ENCODE measurements at places on chromosomes 1 and 21.

DNA sequence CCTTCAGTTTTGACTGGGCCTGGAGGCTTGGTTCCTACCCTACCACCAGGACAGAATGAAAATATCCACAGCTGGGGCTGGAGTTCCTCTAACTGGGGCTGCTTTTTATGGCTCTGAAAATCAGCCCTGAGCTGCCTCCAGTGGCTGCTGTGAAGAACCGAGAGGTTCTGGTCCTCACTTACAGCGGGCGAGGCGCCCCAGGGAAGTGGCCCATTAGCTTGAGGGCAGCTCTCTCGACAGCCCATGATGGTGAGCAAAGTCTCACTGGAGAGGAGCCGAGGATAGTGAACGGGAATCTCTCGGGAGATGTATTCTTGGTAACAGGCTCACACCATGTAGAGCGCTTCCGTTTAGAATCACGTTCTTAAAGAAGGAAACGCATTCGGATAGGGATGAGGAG is 459.7 kb downstream of the KIF26B start:
- DNase-seq, result no peak

GRCh38 chr1:173015629-173016028 is 35.1 kb downstream of the TNFSF18 start:
- DNase-seq, result no peak

- no peak for DNase-seq
Measured at GRCh38 chr21:42463861-42464515, 32.0 kb downstream of the RSPH1 start.

GRCh38 chr21:21268061-21268471 is 269.9 kb downstream of the NCAM2 start:
- no peak for DNase-seq

GRCh38 chr1:204842892-204843291 is 27.8 kb upstream of the NFASC start:
- DNase-seq, result no peak

- no peak for DNase-seq
Measured at GRCh38 chr1:53512807-53513755, 53.9 kb downstream of the DMRTB1 start.

DNA sequence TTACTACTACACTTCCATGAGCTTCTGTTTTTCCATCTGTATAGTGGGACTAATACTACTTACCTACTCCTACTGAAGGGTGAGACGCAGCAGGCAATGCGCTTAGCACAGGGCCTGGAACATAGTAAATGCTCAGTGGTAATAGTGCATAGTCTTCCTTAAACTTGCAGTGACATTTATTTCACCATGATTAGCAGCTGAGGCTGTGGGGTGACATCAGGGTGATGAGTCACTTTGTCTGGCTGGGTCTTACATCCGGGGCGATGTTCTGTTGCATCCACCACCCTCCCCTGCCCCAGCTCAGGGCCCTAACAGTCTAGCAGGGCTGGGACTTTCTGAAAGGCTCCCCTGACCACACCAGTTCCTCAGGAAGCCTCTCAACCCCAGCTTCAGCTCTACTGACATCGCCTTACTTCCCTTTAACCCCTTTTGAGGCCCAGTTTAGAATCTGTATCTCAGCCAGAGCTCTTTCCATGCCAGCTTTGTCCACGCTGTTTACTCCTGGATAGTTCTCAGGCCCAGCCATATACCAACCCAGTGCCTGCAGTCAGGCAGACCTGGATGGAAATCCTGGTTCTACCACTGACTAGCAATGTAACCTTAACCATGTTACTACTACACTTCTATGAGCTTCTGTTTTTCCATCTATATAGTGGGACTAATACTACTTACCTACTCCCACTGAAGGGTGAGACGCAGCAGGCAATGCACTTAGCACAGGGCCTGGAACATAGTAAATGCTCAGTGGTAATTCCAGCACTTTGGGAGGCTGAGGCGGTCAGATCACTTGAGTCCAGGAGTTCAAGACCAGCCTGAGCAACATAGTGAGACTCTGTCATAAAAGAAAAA is 66.3 kb downstream of the CD58 start:
- DNase-seq, result no peak

DNA sequence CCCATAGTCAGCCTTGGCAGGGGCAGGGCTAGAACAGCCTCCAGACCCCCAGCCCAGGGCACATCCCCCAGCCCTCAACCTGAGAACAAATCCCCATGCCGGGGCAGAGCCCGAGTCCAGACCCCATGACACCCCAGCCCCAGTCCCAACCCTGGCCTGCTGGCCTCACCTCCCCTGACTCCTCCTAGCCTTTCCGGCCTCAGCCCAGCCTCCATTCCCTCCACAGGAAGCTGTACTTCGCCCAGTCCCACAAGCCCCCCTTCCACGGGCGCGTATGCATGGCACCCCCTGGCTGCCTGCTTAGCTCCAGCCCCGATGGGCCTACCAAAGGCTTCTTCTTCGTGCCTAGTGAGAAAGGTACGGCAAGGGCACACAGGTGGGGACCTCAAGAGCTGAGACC is 50.4 kb downstream of the DISP3 start:
- DNase-seq, result no peak

DNA sequence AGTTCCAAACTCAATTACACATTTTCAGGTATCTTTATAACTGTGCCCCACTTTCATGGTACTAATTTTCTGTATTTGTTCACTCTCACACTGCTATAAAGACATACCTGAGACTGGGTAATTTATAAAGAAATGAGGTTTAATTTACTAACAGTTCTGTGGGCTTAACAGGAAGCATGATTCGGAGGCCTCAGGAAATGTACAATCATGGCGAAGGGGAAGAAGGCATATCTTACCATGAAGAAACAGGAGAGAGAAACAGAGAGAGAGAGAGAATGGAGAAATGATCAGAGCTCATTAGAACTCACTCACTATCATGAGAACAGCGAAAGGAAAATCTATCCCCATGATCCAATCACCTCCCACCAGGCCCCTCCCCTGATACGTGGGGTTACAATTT is 874.1 kb upstream of the B3GALT2 start:
- no peak for DNase-seq

- DNase-seq, result no peak
Measured at GRCh38 chr1:82542766-82543165, 742.0 kb downstream of the ADGRL2 start.

DNA sequence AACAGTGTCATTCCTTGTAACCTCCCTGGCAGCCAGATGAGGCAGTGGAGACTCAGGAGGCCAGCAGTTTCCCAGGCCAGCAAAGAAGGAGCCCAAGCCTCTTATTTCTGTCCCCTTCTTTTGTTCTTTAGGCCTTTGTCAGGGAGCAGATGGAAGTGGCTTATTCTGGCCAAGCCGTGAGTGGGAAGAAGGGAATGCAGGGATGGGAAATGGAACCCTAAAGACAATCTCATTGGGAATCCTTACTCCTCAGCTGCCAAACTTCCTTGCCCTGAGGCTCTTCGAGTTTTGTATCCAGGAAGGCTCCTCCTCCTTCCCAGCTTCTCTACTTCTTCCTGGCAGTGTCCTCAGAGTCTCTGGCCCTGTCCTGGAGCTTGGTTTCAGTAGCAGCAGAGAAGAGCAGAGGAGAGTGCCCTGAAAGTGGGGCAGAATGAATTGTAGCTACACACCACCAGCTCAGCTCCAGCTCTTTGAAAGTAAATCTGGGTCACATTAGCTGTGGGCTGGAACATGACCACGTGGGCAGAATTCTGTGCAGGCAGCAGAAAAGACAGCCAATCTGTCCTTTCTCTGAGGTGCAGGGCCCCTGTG is 63.9 kb downstream of the NDUFS5 start:
- no peak for DNase-seq

- no peak for DNase-seq
Measured at GRCh38 chr1:94559921-94560320, 18.4 kb upstream of the F3 start.

DNA sequence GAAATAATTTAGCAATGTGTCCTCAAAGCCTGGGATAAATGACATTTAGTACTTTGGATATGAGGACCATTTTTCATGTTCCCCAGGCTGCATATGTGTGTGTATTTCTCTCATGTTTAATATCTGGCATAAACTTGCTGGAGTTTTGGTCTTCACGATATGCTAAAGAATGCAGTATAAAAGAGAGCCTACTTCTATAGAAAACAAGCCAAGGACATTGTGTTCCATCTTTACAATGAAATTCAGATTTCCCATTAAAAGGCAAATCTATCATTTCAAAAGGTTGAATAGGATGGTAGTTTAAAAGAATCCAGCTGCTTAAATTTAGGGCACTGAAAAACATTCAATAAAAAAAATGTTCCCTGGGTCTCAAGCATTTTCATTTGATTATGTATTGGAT is 169.0 kb upstream of the C1orf105 start:
- DNase-seq, result no peak

DNA sequence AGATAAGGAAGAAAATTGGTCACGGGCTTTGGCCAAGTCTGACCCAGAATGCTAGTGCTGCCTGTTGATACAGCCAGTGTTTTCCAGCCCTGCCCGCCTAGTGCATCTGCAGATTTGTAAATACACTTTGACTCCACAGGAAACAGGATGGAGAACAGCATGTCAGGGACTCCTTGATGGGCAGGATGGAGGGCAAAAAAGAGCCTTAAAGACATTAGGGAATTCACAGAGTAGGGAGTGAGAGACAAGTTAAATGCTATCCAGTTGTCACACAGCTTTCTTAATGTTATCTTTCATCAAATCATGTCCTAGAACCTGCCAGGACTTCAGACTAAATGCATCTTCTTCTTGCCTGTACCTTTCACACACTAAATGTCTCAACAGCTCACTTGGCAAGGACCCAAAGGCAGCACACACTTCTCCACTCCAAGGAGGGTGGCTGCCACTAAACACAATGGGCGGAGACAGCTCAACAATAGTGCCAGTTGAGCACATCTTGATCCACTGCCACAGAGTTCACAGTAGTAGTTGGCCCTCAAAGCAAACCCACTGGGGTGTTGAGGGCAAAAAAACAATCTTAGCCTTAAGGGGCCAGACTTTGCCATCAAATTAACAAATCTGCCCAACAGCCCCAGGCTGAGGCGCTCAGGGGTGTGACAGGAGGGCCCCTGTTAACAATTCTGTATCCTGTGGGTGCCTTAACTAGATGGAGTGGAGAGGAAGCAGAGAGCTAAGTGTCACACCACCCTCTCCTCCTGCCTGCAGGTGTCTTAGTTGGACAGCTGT is 2.7 kb downstream of the HIVEP3 start:
- DNase-seq, result no peak

GRCh38 chr1:228956864-228957263 is 221.6 kb downstream of the RHOU start:
- no peak for DNase-seq

DNA sequence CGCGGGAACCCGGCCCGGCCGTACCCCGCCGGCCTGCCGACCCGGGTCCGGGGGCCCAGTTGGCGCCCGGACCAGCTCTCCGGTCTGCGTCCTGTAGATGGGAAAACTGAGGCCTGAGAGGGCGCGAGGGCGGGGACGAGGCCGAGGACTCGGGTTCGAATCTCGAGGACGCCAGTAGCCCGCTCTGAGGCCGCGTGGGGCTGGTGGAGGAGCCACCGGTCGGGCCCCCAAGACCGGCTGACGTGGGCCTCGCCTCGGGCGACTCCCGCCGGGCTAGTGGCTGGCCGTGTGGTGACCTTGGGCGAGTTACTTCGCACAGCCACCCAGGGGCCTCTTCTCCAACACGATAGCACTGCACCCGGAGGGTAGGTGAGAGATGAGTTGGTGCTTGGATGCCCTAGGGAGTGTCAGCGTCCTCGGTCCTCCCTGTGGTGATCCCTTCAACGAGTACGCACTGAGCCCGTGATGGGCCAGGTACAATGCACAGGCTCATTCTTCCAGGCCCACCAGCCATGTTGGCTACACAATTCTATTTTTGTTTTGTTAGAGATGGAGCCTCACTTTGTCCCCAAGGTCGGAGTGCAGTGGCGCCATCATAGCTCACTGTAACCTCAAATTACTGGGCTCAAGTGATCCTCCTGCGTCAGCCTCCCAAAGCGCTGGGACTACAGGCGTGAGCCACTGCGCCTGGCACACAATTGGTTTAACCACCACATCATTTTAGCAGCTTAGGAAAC is 404 bp upstream of the SCMH1 start:
- DNase-seq, result no peak

DNA sequence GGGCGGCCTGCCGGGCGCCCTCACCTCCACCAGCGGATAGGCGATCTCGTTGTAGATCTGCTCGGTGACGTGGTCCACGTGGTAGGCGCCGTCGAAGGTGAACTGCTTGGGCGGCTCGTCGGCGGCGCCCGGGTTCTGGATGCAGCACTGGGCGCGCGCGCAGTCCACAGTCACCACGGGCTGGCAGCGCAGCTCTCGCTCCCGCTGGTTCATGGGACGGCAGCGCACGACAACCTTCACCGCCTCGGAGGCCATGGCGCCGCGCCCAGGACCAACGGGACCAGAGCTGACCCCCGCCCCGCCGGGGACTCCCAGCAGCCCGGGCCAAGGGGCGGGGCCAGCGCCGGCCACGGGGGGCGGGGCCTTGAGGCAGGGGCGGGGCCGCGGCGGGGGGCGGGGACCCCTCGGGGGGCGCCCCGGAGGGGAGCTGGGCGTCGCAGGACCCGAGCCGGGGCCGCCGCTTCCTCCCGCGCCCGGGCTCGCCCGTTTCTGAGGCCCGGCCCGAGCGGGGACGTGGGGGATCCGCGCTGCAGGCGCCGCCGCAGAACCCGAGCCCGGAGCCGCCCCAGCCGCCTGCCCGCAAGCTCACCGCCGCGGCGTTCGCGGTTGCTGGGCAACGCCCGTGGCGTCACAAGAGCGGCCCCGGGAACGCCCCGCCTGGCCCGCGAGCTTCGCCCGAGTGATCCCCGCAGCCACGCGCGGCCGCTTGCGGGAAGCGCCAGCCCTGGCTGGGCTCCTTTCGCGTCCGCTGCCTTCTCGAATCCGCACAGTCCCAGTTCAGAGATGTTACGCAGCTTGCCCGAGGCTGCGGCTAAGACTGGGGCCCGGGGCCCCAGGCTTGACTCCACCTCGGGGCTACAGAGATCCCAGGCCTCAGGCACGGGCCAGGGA is at the start of gene KIF17:
Gene KIF17, minus strand, starts transcription at position 556 of the 891 bp plus-strand sequence. Its CDS starts 301 bp downstream, at position 255.
- DNase-seq, result no peak

- DNase-seq, result no peak
Measured at GRCh38 chr1:112325504-112325903, 70.5 kb upstream of the CTTNBP2NL start.

- no peak for DNase-seq
Measured at GRCh38 chr1:47751996-47752451, 245.2 kb downstream of the TRABD2B start.

GRCh38 chr1:161207173-161207572 is 5.0 kb downstream of the NDUFS2 start:
- no peak for DNase-seq

GRCh38 chr1:53755874-53756273 is 16.9 kb upstream of the GLIS1 start:
- DNase-seq, result no peak

DNA sequence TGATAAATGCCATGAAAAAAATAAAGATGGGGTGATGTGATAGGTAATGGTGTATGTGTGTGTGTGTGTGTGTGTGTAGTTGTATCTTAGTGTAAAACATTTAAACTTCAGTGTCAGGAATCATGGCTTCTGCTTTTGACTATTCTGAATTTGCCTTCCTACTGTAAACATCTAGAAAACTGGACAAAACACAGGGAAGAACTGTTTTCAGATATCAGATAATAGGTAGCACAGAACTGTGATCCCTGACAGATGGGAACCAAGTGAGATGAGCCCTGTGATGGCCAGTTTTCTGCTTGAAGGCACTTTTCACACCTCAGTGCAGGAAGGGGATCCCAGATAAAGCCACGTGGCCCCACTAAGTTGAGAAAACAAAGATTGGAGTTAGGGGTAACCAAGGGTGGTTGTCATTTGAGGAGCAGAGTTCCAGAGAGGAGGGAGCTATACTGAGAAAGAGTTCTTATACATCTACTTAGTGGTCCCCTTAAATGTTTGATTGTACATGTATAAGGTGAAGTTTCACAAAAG is 17.3 kb downstream of the DYRK1A start:
- DNase-seq, result no peak

Measured in AG04449 (cell line).